ENCODE measurements at places on chromosomes 5 and 9. TPM values are rescaled to one million over a fixed set of nuclear protein-coding genes. Genes with fewer than 3 reads are reported as not detected.

DNA sequence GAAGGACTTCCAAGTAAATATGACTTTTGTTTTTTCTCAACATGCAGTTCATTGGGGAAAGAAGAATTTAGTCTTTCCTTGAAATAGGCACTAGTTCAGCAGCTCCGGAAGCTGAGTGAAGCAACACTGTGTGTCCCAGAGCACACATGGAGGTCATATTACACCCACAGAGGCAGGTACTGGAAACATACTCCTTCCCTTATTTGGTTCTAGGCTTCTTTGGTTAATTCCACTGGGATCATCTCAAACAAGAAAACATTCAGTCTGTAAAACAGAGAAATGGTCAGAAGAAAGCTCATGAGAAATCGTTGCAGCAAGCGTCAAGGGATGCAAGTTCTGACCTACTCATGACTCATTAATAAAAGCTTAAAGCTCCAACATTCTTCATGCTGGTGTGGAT, 175.1 kb upstream of the PCSK5 start:
- no peaks in the 10 kb centered on the region for H3K4me1 ChIP-seq
- H3K36me3 ChIP-seq, result no peaks in the 10 kb centered on the region
- no peaks in the 10 kb centered on the region for H3K27me3 ChIP-seq
- no peak overlapping the region for H3K27ac ChIP-seq
- H3K4me3 ChIP-seq, result no peak overlapping the region

The DAB2 gene
- total RNA-seq, result 145 TPM

The GFI1B gene
- 0.52 TPM for total RNA-seq

The GMCL2 gene
- not detected for total RNA-seq

The PCDHB12 gene
- 2.8 TPM for total RNA-seq

GRCh38 chr9:125522328-125522725, 184.7 kb downstream of the MAPKAP1 start:
- no peak overlapping the region for H3K27ac ChIP-seq
- no peaks in the 10 kb centered on the region for H3K27me3 ChIP-seq
- no peak overlapping the region for H3K4me3 ChIP-seq
- H3K36me3 ChIP-seq, result no peaks in the 10 kb centered on the region
- no peak for DNase-seq
- H3K4me1 ChIP-seq, result peaks cover 29% of the 10 kb centered on the region

The PDLIM4 gene
- 7.4 TPM for total RNA-seq

All from upper lobe of right lung (tissue), 1 donor.